ENCODE measurements at places on chromosomes 16 and 17.
A peak's percentile ranks its signal among the peaks of the same experiment; 100 is the strongest.

- no peak for DNase-seq
These were observed 6.2 kb downstream of the C1QL1 start for GRCh38 chr17:44961921-44962350.

DNA sequence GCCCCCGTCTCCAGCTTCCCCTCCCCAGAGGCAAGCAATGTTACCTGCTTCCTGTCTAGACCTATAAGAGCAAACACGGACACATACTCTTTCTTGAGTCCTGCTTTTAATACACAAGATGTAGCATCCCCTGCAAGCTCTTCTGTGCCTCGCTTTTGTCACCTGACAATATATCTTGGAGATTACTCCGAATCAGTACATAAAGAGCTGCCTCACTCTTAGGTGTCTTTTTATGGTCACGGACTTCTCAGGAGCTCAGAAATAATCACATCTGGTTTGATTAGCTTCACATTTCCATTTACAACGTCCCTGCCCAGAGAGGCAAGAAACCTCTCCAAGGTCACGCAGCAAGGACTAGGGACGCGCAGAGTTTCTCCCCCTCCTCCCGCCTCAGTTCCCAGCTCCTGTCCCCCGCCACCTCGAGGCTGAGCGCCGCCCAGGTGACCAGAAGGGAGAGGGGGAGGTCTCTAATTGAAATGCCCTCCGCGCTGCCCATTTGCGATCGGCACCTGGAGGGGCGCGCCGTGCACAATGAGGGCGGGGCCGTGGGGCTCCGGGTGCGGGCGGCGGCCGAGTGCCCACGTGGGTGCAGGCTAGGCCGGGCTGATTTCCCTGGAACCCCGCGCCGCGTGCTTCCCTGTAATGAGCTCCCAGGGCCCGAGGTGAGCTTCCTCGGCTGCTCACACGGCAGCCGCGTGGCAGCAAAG is 13.8 kb upstream of the SEZ6 start:
- no peak for DNase-seq

DNA sequence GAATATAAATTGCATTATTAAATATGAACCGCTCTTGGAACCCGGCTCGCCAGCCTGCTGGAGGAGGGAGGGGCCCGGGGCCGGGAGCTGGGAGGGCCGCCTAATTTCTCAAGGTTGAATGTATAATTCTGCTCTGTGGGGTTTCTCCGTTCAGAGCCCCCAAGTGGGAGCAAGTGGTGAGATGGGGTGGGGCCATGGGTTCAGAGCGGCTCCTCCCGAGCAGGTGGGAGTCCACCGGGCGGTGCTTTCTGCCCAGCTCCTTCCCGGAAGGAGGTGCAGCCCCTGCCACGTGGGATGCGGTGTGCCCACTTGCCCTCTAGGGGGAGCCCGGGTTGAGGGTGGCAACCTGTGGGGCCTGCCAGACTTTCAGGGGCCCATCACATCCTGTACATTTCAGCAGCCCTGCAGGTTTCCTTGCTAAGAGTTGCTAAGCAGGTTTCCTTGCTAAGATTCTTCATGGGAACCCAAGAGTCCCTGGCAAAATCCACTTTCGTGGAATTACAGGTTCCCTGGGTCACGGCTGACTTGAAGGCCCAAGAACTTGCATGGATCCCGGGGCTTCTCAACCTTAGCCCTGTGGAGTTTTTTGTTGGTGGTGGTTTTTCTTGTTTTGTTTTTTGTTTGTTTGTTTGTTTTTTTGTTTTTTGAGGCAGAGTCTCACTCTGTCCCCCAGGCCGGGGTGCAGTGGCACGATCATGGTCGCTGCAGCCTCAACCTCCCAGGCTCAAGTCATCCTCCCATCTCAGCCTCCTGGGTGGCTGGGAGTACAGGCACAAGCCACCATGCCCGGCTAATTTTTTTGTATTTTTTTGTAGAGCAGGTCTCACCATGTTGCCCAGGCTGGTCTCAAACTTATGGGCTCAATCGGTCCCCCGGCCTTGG is 196.7 kb upstream of the GSE1 start:
- peak; percentile 66 for DNase-seq

GRCh38 chr17:11840831-11841230 is 156.4 kb downstream of the ZNF18 start:
- no peak for DNase-seq

DNA sequence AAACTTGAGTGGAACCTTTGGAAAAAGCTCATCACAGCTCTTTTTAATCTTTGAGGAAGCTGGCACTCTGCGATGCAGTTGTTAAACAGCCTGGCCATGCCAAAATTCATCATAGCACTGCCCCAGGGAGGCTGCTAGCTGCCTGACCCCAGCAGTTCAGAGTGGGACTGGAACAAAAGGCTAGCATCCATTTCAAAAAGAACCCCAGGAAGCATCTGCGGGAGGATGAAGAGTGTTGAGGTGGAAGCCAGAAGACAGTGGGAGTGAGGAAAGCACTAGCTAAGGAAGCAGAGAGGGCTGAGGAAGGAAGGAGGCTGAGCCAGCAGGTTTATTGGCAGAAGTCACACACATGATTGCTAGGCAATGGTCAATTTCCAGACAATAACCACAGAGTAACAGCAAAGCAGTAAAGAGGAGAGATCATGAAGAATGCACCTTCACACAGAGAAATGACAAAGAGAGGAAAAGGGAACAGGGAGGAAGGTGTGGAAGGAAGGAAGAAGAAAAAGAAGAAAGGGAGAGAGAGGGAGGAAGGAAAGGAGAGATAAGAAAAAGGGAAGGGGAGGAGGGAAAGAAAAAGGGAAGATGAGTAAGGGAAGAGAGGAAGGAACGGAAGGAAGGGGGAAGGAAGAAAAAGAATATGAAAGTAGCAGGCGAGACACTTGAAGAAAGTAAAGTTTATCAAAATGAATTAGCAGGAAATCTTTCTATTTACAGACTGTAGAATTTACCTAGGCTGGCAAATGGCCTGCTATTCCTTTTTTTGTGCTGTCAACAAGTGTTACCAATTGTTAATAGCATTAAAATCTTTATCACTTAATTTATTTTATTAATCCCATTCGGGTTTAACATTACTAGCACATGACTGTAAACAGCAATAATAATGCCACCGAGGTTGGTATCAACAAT is 270.0 kb upstream of the PSMD7 start:
- no peak for DNase-seq

All from stimulated activated CD8-positive, alpha-beta memory T cell treated with anti-CD3 and anti-CD28 coated beads, Interleukin-7, amount 100 ng/mL, for 48 hours (primary cell).